ENCODE measurements at places on chromosomes 6 and 20. TPM values are rescaled to one million over a fixed set of nuclear protein-coding genes. Genes with fewer than 3 reads are reported as not detected.

- no peak for DNase-seq
These were observed 63.0 kb downstream of the ARID1B start for GRCh38 chr6:156840136-156840535.

GRCh38 chr6:21906826-21907225 is 313.3 kb downstream of the SOX4 start:
- no peak for DNase-seq

- no peak for DNase-seq
These were observed 57.6 kb downstream of the NRSN1 start for GRCh38 chr6:24183584-24183983.

GRCh38 chr6:151292974-151293687 is 53.4 kb downstream of the AKAP12 start:
- DNase-seq = no peak

TENT5A gene
- total RNA-seq = 5.0 TPM

DNA sequence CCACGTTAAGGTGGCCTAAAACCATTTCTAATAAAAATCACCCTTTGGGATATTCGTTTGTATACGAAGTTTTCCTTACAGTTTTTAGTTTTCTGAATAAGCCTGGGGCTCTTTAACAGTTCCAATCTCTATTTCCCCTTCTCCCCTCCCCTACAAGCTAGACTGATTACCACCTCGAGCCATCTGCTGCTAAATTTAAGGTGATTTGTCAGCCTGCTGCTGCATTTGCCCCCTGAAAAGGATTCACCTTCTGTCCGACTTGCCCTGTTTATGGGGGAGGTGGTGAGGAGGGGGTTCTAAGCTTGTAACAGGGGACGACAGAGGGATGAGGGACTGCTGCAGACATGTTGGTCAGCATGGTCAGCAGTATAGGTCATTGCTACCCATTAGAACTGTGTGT is 146.3 kb downstream of the JARID2 start:
- no peak for DNase-seq

Measured in A172 (cell line).